ENCODE measurements at places on chromosomes 3 and 15.

DNA sequence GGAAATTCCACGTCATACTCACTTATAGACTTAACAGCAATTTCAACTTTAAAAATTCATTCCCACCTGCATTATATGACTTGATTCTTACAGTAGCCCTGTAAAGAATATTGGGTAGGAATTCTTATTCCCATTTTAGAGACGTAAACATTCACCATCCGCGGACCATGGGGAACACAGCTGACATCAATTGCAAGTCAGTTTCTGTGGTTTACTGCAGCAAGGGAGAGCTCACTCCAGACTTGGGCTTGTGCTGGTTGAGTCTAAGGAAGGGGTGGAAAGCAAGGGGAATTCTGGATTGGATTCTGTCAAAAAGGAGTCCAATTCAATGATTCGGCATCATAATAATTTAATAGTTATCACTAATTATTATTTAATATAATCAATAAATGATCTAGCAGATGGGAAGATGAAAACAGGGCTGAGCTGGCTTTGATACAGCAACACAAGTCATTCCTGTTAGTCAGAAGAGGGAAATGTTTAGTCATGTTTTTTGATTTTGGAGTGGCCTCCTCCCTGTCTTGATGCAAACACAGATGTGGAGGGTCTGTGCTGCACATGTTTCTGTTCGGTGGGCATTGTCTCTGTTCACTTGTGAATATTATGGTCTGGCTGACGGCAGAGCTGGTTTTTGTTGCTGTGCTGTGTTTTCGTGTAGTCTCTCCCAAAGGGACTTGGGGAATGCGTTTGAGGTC lies 9.7 kb downstream of the LIPC start:
- no peak for DNase-seq

- DNase-seq = no peak
Observed at GRCh38 chr3:23926736-23927135, 9.8 kb downstream of the RPL15 start.

GRCh38 chr15:56886932-56887781 lies 31.3 kb upstream of the TCF12 start:
- DNase-seq = peak; percentile 88

GRCh38 chr15:66151809-66152208 lies 101.7 kb downstream of the MEGF11 start:
- DNase-seq = no peak

GRCh38 chr3:170761103-170761502 lies 108.9 kb downstream of the RPL22L1 start:
- no peak for DNase-seq

GRCh38 chr15:74383695-74384565 lies 16.5 kb upstream of the CYP11A1 start:
- DNase-seq = peak; percentile 68

DNA sequence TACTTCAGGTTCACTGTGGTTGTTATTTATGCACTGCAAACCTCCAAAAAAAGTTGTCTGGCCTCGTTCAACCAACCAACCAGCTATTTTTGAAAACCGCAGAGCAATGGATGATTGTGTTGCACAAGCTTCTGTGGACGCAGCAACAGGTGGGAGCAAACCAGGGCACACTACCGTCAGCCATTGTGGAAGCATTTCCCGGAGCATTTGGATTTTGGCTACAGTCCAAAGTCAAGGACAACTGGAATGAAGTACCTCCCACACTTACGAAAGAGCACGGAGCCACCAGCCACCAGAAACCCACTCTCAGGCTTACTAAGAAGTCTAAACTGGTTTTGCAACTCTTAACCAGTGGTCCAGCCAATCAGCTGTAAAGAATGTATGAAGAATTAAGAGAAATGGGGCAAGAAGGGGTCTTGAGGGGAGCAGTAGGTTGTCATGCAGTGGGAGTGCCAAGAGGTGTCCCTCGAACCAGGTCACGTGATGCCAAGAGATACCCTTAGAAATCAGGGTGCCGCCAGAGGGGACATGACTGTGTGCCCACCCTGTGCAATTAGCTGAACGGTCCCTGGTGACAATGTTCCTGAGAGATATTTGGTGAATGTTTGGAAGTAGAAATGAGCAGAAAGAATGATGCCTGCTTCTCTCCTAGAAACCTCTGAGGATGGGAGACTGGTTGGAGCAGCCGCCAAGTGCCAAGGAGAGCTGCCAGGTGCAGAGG lies 68.9 kb upstream of the PCSK6 start:
- DNase-seq = no peak
